SJCRH30 (cell line): ENCODE measurements at places on chromosomes 2 and 18. TPM values are rescaled to one million over a fixed set of nuclear protein-coding genes. Genes with fewer than 3 reads are reported as not detected.

The RIT2 gene
- not detected in 2 replicates for total RNA-seq

The ZNF519 gene
- total RNA-seq: 20.0 and 26.2 TPM in 2 replicates

DNA sequence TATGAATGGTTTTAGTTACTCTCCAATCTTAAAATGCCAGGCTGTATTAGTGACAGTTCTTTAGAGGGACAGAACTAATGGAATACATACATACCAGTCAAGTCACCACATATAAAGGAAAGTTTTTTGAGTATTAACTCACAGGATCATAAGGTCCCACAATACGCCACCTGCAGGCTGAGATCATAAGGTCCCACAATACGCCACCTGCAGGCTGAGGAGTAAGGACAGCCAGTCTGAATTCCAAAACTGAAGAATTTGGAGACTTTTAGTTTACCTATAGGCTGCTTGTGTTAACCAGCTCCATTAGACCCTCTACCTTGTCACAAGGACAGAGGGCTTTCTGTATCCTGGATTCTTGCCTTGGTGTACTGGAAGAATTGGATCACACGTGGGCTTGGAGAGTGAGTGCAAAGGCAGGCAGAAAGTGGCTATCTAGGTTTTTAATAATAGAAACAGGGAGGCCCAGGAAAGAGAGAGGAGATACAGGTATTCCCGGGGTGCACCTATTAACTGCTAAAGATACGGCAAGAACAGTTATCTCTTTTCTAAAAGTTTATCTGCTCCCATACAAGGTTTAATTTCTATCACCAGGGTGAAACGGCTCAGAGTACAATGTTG lies 234.9 kb upstream of the CYRIA start:
- H3K27ac ChIP-seq: no peak overlapping the region
- no peaks in the 10 kb centered on the region for H3K36me3 ChIP-seq
- no peak overlapping the region for H3K4me3 ChIP-seq

DNA sequence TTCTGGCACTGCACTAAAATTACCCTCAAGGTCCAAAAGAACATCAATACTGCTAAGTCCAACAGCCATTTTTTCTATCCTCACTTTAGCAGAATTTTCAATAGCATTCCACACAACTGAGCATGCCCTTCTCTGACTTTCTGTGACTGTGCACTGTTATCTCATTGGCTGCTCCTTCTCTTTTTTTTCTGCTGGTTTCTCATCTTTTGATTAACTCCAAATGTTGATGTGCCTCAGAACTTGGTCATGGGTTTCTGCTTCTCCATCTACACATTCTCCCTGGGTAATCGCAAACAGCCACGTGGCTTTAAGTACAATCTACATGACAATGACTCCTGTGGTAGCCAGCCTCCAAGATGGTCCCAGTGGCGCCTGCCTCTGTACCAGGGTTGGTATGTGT lies 75.0 kb upstream of the CD226 start:
- no peaks in the 10 kb centered on the region for H3K4me1 ChIP-seq
- no peak overlapping the region for H3K27ac ChIP-seq
- H3K4me3 ChIP-seq: no peak overlapping the region
- no peaks in the 10 kb centered on the region for H3K27me3 ChIP-seq

GRCh38 chr2:127859712-127860085 lies 1.7 kb upstream of the POLR2D start:
- peaks cover 22% of the 10 kb centered on the region for H3K36me3 ChIP-seq
- no peaks in the 10 kb centered on the region for H3K4me1 ChIP-seq
- no peaks in the 10 kb centered on the region for H3K27me3 ChIP-seq

DNA sequence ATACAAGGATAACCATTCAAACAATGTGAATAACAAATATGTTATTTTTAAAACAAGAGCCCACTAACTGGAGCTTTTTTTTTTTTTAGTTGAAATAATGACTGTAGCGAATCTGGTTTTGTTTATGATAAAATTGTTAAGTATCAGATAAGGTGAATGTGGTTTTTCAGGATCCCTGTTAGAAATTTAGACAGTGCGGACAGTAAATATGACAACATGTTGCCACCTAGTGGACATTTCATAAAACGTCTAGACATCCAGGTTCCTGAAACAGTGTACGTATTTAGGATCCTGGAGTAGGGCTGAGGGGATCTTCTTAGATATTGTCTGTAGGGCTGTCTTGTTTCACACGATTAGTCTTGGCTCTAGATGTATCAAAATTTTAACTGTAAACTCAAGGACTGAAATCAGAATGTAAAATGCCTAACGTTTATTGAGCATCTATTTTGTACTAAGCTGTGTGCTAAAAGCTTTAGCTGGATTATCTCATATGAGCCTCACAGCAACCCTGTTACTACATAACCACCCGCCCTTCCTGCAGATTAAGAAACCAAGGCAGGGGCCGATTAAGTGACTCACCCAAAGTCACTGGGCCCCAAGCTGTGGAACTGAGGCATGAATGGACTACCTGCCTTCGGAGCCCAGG lies 23.9 kb upstream of the CCDC68 start:
- no peak overlapping the region for H3K27ac ChIP-seq
- no peaks in the 10 kb centered on the region for H3K4me1 ChIP-seq
- no peak overlapping the region for H3K4me3 ChIP-seq
- no peaks in the 10 kb centered on the region for H3K36me3 ChIP-seq
- DNase-seq: no peak
- H3K27me3 ChIP-seq: no peaks in the 10 kb centered on the region

GRCh38 chr18:79698668-79699335 lies 19.2 kb downstream of the CTDP1 start:
- no peak for DNase-seq
- no peaks in the 10 kb centered on the region; the same call in 1 of the 2 replicates for H3K36me3 ChIP-seq
- H3K27ac ChIP-seq: no peak overlapping the region
- no peaks in the 10 kb centered on the region for H3K27me3 ChIP-seq

DNA sequence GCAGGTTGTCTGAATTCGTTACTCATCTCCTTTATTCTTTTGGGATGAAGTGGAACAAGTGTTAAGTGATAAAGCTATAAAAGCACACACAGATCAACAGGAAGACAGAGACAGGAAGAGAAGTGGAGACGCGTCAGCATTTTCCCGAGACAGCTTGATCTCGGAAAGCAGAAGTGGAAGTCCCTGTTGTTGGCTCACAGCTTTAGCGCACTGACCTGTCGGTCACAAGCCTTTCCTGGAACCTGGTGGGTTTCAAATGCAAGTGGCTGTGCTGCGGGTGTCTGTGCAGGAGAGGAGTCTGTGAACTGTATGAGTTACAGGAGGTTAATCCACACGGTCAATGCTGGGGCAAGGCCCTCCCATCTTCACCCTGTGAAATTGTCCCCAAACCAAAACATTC lies 116.6 kb upstream of the PELI1 start:
- no peak for DNase-seq
- H3K36me3 ChIP-seq: no peaks in the 10 kb centered on the region
- H3K4me1 ChIP-seq: peaks cover 32% of the 10 kb centered on the region
- no peaks in the 10 kb centered on the region for H3K27me3 ChIP-seq
- H3K4me3 ChIP-seq: no peak overlapping the region
